ENCODE measurements at places on chromosomes 6 and 20.

DNA sequence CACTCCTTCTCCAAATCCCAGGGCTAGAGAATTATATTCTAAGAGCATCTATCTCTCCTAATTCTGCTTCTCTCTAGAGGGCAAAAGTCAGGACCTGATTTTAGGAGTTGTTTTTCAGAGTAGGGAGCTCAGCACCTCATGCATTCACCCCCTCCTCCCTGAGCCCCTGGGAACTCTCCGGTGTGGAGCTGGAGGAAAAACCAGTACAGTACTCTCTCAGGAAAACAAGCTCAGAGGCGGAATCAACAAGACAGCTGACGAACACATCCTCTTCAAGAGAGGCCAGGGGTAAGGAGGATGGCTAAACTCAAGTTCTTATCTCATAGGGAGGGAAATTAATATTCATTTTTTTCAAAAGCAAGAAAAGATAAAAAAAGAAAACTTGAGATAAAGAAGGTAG, 120.1 kb upstream of the CDYL start:
- DNase-seq: no peak
- H3K36me3 ChIP-seq: no peaks in the 10 kb centered on the region
- no peak overlapping the region for H3K4me3 ChIP-seq
- H3K27me3 ChIP-seq: no peaks in the 10 kb centered on the region
- no peaks in the 10 kb centered on the region for H3K4me1 ChIP-seq
- H3K27ac ChIP-seq: no peak overlapping the region

DNA sequence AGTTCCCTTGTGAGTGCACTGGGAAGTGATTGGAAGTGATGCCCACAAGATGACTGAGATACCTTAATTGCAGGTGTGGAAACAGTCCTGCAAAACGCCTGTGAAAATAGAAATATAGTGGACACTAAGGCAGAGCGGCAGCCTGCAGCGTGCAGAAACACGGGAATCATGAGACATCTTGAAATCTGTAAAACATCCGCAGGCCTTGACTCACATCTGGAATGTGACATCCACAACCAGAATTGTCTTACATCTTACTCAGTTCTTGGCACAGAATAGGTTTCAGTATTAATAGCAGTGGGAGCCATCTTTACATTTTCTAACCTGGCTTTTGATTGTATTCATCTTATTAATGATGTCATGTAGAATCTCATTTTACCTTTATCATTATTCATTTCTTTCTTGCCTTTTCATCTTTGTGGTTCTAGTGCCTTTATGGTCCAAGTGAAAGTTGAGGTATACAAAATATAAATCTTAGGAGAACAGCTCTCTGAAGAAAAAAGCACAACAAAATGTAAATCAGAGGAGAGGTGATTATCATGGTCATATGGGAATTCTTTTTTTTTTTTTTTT, 44.6 kb downstream of the CDYL start:
- no peak overlapping the region for H3K4me3 ChIP-seq
- no peaks in the 10 kb centered on the region for H3K27me3 ChIP-seq
- no peak overlapping the region for H3K27ac ChIP-seq
- no peaks in the 10 kb centered on the region for H3K4me1 ChIP-seq
- no peak for DNase-seq

DNA sequence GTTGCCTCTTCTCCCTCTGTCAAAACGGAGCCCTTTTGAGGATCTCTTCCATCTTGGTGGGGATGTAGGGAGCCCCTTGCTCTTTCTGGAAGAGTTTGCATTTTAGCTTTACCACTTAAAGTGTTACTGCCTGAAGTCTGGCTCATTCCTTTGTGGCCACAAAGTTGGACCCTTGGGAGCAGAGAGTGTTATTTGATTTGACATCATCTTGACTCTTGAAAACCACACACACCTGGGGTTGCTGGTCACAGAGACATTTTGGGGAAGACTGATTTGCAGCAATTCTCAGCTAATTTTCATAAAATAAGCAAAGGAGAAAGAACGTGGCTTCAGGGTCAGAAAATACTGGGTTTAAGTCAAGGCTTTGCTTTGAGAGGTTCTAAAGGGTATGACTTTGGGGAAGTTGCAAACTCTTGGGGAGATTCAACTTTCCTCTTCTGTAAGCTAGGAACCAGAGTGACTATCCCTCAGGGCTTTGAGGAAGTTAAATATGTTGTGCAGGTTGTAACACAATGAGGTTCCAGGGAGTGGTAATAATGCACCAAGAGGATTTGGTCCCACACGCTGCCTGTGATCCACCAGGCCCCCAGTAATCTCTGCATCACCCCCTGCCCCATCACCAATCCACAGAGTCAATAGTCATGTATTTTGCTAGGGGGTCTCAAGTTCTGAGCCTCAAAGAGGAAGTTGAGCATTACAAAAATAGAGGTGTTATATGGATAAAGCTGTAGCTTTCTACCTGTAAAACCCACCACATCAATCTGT, 141.6 kb upstream of the SLC24A3 start:
- H3K27me3 ChIP-seq: no peaks in the 10 kb centered on the region
- H3K4me3 ChIP-seq: peak overlapping the region; percentile 36
- DNase-seq: peak; percentile 97

GRCh38 chr20:35297155-35297554, 4.9 kb upstream of the FAM83C start:
- H3K27me3 ChIP-seq: no peaks in the 10 kb centered on the region
- H3K4me1 ChIP-seq: no peaks in the 10 kb centered on the region
- no peak overlapping the region for H3K4me3 ChIP-seq
- H3K36me3 ChIP-seq: no peaks in the 10 kb centered on the region
- no peak for DNase-seq

DNA sequence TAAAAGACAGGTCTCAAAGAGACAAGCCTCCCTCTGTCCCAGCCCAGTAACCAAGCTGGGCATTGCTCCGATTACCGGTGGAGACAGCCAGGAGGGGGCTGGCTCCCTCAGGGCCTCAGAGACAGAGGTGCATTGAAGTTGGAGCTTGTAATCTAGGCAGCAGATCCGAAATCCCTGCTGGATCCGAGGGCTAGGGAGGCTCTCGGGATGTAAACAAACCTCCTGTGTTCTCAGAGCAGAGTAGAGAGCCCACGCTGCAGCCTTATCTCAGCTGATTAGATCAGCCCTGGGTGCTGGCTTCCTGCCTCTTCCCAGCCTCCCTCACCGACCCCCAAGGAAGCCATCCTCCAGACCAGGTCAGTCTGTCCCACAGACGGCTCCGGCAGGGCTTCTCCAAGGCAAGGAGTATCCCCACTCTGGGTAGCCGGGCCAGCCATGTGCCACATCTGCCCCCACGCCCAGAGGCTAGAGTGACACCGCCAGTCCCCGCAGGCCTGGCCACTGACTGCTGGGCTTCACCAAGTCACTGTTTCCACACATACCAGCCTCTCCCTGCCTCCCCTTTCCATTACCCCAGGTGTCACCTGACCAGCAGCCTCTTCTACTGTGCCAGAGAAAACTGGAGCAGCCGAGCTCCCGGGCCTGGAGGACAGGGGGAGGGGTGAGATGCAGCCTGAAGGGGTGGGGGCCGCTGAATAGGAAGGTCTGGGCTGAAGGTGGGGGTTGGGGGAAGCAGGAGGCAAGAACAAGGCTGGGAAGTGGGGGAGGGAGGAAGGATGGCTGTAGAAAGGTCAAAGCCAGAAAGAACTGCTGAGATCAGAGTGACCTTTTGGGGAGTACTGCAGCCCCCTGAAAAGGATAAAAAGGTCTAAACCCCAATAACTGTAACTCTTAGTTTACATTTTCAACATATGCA, 6.0 kb downstream of the SDC4 start:
- H3K27me3 ChIP-seq: no peaks in the 10 kb centered on the region
- DNase-seq: no peak

DNA sequence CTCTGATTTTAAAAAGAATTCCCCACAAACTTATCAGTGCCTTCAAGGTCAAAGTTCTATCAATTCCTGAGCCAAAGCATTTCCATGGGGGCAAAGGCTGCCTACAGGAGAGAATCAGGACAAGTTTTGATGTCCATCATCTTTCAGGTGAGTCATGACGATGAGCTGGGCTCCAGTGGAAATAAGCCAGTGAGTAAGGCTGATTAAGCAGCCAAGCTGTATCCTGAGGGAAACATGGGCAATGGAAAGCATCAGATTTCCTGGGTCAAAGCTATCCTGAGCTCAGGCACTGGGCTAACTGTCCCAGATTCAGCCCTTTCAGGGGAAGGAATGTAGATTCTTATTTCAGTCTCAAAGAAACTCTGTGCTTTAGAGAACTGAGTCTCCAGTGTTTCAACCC, 377.4 kb downstream of the CD109 start:
- no peak overlapping the region for H3K27ac ChIP-seq
- no peak overlapping the region for H3K4me3 ChIP-seq
- DNase-seq: no peak
- H3K4me1 ChIP-seq: no peaks in the 10 kb centered on the region
- no peaks in the 10 kb centered on the region for H3K27me3 ChIP-seq
- no peaks in the 10 kb centered on the region for H3K36me3 ChIP-seq

Data from Karpas-422 (cell line).